ENCODE measurements at places on chromosomes 2 and 18.
A peak's percentile ranks its signal among the peaks of the same experiment; 100 is the strongest.

DNA sequence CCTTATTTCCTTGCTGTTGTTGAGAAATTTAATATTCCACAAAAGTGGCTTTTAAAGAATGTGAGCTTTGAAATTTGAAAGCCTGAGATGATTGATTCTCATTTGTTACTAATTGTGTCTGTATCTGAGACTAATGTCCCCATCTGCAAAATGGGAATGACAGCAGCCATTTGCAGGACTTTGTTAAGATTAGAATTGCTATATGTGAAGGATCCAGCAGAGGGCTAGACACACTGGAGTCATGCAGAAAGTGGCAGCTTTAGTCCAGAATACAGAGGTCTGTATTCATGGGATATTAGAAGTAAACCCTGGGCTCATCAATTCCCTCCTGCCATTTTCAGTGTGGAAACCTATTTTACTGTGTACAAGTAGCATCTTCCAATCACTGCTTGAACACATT is 296.5 kb upstream of the GYPC start:
- peak; percentile 1 for DNase-seq

GRCh38 chr18:32056613-32057358 is 34.9 kb upstream of the RNF138 start:
- no peak for DNase-seq

- DNase-seq = no peak
Measured at GRCh38 chr18:644395-645004, 13.0 kb upstream of the TYMS start.

DNA sequence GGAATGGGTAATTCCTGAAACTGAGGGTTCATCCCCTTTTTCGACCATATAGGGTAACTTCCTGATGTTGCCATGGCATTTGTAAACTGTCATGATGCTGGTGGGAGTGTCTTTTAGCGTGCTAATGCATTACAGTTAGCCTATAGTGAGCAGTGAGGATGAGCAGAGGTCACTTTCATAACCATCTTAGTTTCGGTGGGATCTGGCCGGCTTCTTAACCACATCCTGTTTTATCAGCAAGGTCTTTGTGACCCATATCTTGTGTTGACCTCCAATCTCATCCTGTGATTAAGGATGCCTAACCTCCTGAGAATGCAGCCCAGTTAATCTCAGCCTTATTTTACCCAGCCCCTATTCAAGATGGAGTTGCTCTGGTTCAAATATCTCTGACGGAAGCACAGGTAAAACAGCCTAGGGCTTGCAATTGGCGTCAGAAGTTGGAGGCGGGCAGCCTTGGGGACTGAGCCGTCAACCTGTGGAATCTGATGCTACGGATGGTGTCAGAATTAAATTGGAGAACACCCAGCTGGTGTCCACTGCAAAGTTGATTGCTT is 19.5 kb downstream of the RALBP1 start:
- no peak for DNase-seq

- DNase-seq = peak; percentile 44
Measured at GRCh38 chr2:112757265-112757664, 7.1 kb downstream of the CKAP2L start.

- peak; percentile 13 for DNase-seq
Measured at GRCh38 chr2:175926272-175926671, 75.8 kb downstream of the LNPK start.

GRCh38 chr2:128445523-128445900 is 126.8 kb upstream of the HS6ST1 start:
- no peak for DNase-seq

DNA sequence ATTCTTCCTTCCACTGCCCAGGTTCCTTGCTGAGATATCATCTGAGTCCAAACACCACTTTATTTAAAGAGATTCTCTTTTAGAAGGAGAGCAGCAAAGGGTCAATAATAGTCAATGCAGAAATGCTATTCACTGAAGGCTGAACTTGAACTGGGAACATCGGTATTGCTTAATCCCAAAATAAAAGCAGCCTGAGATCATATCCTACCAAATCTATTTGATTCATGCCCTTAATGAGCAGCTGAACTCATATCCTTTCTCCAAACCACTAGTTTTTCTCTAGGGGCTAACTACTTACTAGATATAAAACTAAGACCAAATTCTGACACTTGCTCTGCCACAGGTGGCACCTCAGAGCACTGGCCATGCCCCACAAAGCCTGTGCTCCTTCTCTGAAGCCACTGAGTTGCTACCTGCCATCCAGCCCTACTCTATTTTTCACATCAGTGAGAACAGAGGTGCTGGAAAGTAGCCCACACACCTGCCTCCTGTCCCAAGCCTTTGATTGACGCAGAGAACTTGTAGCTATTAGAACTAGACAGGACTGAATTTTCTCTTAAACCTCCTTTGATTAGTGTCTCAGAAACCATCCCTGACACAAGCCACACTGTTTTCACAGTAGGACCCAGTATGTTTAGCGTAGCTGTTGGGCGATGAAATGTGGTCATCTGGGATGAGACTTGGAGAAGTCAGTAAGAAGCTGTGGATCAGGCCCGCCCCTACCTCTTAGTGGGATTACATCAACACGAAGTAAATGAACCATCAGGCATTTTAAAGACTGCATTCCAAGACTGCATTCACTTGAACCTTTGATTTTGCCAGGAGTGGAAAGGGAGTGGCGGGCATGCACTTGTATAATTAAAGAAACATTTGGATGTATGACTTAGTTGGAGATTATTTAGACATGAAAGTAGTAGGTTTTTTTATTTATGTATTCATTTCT is 124.3 kb downstream of the RBMS1 start:
- DNase-seq = no peak

- DNase-seq = peak; percentile 4
Measured at GRCh38 chr2:29528891-29529520, 392.4 kb downstream of the ALK start.

DNA sequence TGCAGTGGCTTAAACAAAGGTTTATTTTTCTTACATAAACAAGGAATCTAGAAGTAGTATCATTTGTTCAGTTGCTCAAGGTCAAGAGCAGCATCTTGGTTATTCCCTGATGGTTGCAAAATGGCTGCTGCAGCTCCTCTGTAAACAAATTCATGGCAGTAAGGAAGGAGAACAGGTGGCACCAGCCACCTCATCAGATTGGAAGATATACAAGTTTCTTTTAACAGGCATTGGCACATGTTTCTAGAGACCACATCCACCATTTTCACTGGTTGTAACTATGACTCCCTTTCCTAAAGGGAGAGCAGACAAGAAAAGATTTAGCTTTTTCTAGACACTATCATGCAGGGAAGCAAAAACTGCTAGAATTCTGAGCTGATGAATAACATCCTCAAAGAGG is 46.3 kb downstream of the PKDCC start:
- no peak for DNase-seq

- peak; percentile 59 for DNase-seq
Measured at GRCh38 chr2:58834404-58834803, 593.3 kb upstream of the FANCL start.

- DNase-seq = no peak
Measured at GRCh38 chr18:39721712-39722111, 2156.1 kb upstream of the CELF4 start.

- peak; percentile 21 for DNase-seq
Measured at GRCh38 chr2:112204411-112204810, 50.4 kb downstream of the ZC3H8 start.

DNA sequence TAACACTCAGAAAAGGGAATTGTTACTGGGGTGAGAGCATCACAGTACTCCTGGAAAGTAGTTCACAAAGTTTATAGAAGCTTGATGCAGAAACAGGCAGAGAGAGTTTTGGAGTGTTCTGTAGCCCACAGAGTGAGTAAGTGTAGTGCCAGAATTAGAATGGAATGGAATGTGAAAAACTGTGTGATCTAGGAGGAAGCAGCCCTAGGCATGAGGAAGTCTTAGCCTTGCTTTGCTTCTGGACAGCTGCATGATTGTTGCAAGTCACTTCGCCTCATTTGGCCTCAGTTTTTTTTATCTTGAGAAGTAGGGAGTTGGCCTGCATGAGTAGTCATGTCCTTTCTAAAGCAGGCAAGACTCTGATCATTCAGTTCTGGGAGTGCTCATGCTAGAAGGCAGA is 10.9 kb downstream of the SERPINB12 start:
- peak; percentile 98 for DNase-seq

DNA sequence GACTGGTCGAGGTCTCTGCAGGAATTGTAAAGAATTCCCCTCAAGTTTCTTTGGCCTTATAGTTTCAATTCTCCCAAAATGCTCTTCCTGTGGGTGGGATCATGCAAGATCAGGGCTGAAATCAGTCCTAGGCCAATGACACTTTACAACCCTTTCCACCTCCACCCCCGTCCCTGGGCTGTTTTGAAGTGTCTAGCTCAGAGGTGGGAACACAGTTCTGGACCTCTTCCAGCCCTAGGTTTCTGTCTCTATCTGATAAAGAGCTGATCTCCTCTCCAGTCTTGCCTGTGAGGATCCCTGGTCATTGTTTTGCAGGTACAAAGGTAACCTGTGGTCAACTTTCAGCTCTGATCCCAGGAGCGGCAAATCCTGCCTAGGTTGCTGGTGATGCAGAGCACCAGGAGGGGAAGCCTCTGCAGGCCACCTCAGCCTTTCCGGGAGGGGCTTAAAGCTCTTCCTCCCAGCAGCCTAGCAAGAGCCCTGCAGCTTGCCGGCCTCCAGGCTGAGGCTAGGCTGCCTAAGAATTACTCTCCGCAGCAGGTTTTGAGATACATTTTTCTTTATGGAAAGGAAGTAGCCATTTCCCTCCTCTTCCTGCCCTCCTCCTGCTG is 69.8 kb upstream of the WIPF1 start:
- DNase-seq = no peak

DNA sequence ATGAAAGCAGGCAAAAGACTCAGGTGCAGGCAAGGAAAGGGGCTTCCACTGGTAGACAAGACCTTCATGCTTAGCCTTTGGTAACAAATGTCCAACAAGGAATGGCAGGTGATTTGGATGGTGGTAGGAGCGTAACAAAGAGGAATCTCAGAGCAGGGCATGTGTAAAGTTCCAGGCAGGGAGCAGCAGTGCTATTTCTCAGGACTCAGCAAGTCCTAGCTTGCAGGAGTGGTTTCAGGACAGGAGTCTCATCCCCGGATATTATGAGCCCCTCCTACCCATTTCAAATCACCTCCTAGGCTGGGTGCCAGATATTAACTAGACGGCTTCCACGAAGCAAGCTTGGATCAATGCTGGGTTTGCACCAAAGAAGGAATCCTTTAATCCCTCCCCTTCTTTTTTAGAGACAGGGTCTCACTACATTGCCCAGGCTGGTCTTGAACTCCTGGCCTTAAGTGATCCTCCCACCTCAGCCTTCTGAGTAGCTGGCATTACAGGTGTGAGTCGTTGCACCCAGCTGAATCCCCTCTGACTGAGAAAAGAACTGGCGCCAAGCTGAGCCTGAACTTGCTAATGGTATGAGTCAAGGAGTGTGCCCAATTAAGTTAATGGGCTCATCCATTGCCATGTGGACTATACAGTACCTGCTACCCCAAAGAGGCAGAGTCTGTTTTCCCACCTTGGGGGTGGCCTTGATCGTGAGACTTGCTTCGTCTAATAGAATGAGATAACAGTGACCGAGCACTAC is 190.3 kb downstream of the ARL4C start:
- peak; percentile 88 for DNase-seq

DNA sequence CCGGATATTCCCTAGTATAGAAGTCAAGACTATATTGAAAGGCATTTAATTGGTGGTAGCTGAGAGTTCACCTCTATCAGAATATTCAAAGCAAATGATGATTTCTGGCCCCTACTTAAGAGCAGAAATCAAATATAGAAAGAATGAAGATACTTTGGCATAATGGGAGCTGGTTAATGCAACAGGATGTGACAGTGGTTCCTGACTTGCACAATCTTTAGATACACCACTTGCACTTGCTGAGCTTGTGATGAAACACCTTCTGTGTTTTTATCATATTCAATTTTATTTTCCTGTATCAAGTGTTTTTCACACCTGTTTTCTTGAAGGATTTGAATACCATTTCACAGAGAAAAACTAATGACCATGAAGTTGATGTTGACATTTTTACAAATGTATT is 124.1 kb upstream of the CDH19 start:
- DNase-seq = peak; percentile 18

DNA sequence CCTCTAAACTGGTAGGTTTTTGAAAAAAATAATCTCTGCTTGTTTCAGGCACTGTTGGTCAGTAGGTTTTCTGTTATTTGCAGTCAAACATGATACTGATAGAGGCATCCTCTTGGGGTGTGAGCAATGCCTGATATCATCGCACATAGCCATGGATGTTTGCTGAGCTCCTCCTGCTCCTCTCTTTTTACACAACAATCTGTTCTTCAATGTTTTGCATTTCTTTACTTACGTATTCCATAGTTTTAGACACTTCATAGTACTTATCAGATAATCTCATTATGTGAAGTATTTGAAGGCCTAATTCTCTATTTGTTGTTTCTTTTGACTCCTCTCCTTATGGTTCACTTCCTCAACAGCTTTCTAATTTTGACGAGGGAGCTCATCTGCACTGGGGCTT is 23.0 kb upstream of the HS6ST1 start:
- no peak for DNase-seq

GRCh38 chr2:122960759-122961641 is 1064.1 kb upstream of the CNTNAP5 start:
- peak; percentile 84 for DNase-seq

DNA sequence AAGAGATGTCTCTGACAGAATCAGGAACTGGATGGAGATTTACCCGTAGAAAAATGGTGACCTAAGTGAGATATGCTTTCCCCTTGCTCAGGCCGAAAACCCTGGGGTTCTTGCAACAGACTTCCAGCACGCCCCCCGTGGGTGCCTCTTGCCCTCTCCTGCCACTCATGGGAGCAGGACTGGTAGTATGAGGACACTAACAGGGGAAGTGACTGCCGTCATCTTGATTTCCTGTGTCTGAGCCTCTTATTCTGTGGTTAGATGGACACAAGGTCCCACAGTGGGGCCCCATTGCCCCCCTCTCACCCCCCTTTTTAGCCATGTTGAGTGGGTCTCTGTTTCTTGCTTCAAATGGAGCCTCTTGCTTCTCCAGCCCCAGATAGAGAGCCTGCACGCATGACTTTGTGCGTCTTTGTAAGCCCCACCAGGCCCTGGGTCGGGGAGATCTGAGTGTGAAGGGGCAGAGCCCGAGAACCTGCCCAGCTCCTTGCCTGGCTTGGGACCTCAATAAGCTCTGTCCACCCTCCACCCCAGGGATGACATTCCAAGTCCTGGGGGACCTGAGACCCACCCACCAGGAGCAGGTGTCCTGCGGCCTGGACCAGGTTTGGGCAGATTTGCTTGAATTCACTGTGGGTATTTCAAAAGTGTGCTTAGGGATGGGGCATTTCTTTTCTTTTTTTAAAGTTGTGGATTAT is 12.6 kb downstream of the GNLY start:
- DNase-seq = no peak

All from epithelial cell of esophagus (primary cell).